IMR-90 (cell line): ENCODE measurements at places on chromosomes 11 and 22. TPM values are rescaled to one million over a fixed set of nuclear protein-coding genes. Genes with fewer than 3 reads are reported as not detected.
A peak's percentile ranks its signal among the peaks of the same experiment; 100 is the strongest.

DNA sequence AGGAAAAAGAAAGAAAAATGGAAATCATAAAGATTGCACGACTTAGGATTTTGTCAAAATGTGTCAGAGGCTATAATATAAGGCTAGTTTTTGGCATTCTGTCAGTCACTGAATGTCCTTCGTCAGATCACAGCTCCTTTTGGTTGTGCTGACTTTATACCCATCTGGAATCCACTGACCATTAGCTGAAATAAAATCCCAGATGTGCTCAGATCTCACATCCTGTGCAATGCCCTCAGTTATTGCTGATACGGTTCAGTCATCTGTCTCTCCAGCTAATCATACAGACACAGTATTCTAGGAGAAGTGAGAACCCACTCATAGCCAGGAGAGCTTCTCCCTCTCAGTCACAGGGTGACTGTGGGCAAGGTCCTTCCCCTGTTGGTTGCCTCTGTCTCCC is 11.5 kb downstream of the CD44 start:
- DNase-seq, result no peak

The ACR gene
- not detected in 2 replicates for polyA plus RNA-seq

GRCh38 chr11:69351460-69351859 is 57.5 kb downstream of the MYEOV start:
- peak; percentile 85 for DNase-seq

DNA sequence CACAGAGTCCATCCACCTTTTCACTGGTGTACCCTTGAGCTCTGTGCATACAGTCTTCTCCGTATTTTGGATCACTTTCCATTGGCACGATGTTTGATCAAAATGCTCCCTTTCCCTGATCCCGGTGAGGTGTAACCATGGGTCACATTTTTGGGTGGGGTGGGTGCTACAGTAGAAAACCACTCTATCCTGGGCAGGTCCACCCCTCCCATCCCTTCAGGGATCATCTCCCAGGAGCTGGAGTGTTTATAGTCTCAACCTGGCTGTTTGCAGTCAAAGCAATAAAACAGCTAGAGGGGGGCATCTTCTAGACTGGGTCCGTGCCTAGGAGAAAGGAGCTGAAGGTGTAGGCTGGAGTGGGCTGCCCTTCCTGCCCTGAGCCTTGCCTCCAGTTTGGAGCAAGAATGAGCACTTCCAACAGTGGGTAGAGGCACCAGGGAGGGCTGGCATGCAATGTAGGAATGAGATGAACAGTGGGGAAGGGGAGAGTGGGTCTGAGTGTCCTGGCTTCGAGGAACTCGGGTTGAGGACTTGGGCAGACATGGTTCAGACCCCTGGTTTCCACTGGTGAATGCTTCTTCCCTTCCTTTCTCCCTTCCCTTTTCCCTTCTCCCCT is 38.8 kb downstream of the RNF141 start:
- no peak for DNase-seq

GRCh38 chr11:128901653-128902514 is 10.7 kb downstream of the KCNJ5 start:
- no peak for DNase-seq

DNA sequence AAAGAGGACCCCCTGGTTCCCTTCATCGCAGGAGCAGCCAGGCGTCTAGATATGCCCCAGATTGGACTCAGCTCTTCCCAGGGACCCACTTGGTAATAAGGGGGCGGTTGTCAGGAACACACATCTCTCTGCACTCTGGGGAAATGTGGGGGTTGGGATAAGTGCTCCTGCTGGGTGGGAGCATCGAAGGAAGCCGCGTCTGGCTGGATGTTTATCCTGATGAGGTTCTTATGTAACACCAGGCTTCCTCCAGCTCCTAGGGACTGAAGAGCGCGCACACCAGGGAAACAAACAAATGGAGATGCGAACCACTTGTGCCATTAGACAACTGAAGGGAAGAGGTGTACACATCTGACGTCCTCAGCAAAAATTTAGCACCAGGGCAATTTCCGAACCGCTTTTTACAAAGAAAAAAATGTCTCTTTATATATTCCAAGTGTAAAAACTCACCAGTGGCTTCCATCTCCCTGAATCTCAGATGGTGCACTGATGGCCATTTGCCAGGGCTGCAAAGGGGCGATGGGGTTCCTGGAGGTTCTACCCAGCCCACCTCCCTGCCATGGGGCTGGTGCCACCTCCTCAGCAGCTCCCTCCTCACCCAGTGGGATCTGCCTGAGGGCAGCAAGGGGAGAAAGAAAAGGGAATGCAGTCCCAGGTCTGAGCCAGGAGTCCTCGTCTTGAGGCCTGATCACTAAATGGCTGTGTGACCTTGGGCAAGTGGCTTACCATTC is 89.4 kb downstream of the PKNOX2 start:
- DNase-seq, result no peak

DNA sequence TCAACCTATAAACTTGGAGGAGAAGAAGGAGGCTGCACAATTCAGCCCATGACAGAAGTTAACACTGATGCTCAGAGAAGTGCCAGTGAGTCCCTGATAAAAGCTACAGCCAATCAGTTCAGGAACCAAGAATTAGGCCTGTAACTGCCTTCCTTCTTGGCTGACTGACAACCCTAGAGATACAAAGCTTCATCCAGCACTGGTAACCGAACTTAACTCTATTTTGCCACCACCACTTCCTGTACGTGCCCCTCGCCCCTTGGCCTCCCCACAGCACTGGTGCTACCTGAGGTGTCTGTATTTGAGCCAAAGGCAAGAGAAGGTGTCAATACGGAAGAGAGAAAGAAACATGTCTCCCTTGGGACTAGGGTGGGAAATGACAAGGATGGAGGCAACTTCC is 40.1 kb upstream of the POU2AF1 start:
- DNase-seq, result no peak

DNA sequence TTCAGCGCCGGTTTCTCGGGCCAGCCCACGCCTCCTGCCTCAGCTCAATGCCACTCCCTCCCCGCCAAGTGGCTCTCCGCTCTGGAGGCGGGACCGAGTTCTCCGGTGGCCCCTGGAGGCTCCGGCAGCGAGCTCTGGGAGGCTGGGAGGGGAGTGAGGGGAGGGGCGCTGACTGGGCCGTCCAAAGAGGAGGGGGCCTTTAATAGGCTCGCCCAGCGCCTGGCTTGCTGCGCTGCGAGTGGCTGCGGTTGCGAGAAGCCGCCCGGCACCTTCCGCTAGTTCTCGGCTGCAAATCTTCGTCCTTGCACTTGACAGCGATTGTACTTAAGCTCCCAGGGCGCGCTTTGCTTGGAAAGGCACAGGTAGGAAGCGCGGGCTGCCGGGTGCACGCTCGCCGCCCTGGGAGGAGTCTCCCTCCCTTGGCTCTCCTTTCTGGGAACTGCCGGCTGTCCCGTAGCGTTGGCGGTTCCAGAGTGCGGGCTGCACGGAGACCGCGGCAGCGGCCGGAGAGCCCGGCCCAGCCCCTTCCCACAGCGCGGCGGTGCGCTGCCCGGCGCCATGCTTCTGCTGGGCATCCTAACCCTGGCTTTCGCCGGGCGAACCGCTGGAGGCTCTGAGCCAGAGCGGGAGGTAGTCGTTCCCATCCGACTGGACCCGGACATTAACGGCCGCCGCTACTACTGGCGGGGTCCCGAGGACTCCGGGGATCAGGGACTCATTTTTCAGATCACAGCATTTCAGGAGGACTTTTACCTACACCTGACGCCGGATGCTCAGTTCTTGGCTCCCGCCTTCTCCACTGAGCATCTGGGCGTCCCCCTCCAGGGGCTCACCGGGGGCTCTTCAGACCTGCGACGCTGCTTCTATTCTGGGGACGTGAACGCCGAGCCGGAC is at the start of gene ADAMTS15:
Gene ADAMTS15, plus strand, starts transcription at position 230 of the 894 bp plus-strand sequence. Its CDS starts 329 bp downstream, at position 559.
- DNase-seq, result peak; percentile 84

DNA sequence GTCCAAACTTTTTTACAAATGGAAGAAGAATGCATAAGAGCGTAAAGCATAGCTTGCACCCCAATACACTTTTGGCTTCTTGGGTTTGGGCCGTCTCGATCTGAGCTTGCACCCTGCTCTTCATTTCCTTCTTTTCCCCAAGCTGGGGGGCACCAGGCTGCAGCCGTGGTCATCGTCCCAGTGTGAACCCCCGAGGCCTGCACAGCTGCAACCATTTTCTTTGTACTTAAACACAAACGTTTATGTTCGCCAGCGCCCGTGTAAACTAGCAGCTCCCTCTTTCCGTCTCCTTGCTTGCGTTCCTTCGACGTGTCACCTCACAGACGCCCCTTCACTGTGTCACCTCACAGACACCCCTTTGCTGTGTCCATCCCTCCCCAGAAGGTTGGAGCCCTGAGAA is 10.1 kb downstream of the KRTAP5-5 start:
- DNase-seq, result no peak

DNA sequence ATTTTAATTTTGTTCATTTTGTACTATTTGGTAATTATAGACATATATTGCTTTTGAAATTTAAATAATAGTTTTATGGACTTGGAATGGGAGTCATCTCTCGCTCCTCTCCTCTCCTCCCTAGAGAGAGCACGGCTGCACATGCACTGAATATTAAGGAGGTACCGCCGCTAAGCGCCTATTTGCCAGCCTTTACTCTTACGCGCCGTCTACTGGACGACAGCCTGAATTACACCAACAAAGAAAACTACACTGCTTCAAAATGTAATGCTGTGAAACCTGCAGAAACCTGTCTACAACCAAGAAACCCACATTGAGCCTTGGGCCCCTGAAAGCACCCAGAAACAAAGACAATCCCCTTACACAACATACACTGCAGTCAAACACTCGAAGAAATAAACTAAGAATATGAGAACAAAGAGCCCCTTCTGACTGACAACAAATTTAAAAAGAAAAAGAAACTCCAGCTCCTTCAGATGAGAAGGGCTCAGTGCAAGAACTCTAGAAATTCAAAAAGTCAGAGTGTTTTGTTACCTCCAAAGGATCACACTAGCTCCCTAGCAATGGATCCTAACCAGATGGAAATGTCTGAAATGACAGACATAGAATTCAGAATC is 737.2 kb downstream of the LRRC4C start:
- peak; percentile 0 for DNase-seq

GRCh38 chr11:19243143-19243542 is 2.4 kb upstream of the E2F8 start:
- no peak for DNase-seq

The UCP3 gene
- polyA plus RNA-seq, result 0.80 TPM in 2 replicates

DNA sequence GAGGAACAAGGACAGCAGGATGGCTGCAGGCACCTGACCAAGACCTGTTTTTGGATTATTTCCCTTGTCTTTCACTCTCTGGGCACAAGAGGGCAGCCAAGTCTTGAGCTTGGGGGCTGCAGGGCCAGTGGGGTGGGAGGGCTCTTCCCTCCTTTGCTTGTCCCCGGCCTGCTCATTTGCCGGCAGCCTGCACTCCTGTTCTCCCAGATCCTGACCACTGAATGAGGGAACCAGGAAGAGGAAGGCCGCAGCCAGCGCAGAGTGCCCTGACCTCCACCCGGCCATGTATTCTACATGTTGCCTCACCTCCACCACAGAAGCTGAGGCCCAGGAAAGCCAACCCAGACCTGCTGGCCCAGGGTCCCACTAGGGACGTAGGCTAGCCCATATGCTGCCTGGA is 15.5 kb upstream of the NNMT start:
- peak; percentile 85 for DNase-seq

DNA sequence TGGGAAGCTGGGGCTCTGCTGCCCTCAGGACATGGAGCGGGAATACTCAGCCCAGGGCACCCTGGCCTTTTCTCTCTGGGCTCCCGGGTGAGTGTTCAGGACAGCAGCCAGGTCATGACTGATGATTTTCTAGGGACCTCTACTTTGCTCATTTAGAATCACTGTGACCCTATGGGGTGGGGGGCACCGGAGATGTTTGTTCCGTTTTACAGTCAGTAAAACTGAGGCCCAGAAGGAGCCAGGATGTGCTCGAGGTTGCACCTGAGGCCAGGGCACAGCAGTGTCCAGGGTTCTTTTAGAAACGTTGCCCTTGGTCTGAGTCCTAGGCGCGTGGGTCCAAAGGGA is 48.1 kb downstream of the SMIM38 start:
- DNase-seq, result no peak

The SPI1 gene
- not detected in 2 replicates for polyA plus RNA-seq

GRCh38 chr11:46039990-46040389 is 81.3 kb downstream of the PHF21A start:
- peak; percentile 69 for DNase-seq

- peak; percentile 91 for DNase-seq
Measured at GRCh38 chr22:28075358-28075981, 156.4 kb upstream of the PITPNB start.

DNA sequence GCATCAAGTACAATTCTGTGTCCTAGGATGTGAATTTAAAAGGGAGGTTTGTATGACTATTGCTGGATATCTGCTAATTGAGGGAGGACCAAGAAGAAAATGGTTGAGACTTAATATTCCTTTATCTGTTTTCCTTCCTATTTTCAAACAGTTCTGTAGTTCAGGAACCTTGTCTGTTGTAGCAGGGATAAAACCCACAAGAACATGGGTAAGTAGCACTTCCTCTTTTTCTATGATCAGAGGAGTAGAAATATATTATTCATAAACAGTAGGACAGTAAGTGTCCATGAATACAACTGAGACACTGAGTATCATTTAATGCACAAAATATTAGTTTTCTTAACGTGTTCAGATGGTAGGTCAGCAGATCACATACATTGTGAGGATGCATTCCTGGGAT is 7.6 kb downstream of the MS4A3 start:
- no peak for DNase-seq

DNA sequence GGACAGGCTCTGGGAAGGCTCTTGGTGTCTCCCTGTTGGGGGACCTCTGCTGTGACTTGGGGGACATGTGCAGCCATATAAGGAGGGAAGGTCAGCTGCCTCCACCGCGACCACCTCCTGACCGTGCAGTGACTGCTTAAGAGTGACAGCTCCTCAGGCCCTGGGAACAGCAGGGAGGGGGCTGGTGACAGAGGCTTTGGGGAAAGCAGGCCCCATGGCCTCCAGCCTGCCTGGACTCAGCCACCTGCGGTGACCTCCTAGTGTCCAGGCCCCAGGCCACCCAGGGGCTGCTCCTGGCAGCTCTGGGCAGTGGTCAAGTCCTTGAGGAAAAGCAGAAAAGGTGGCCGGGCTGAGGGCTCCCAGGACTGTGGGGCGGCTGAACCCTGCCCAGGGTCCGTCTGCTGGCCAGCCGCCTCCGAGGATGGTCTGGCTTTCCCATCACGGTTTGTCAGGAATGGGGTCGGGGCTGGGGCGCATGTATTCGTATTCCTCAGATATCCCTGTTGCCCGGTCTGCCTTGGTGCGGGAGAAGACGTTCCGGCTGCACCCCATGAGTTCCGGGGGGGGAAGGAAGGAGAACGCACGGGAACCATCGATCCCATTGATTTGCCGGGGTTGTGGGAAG is 96.8 kb downstream of the WNT7B start:
- no peak for DNase-seq

- no peak for DNase-seq
Measured at GRCh38 chr11:101083335-101083734, 46.3 kb downstream of the PGR start.

- DNase-seq, result no peak
Measured at GRCh38 chr11:115282923-115283322, 221.3 kb downstream of the CADM1 start.

- DNase-seq, result no peak
Measured at GRCh38 chr11:21552911-21553310, 640.0 kb upstream of the ANO5 start.
